NCI-H446 treated with DMSO at 0.1 percent for 48 hours (cell line): ENCODE measurements at places on chromosomes 6 and 20.

DNA sequence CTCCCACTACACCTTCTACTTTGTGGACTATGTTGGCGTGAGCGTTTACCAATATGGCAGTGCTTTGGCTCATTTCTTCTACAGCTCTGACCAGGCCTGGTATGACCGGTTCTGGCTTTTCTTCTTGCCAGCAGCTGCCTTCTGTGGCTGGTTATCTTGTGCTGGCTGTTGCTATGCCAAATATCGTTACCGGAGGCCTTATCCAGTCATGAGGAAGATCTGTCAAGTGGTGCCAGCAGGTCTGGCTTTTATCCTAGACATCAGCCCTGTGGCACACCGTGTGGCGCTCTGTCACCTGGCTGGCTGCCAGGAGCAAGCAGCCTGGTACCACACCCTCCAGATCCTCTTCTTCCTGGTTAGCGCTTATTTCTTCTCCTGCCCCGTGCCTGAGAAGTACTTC lies 16.5 kb upstream of the EFHC1 start:
- peak; percentile 92 for DNase-seq

- DNase-seq, result no peak
Observed at GRCh38 chr6:41607736-41608135, 30.5 kb upstream of the MDFI start.

GRCh38 chr20:11144114-11144950 lies 470.5 kb upstream of the JAG1 start:
- no peak for DNase-seq

GRCh38 chr6:148466158-148466557 lies 123.5 kb downstream of the SASH1 start:
- DNase-seq, result no peak

- DNase-seq, result no peak
Observed at GRCh38 chr20:57282670-57283361, 16.4 kb upstream of the BMP7 start.

- no peak for DNase-seq
Observed at GRCh38 chr6:47865206-47865605, 83.4 kb downstream of the OPN5 start.

DNA sequence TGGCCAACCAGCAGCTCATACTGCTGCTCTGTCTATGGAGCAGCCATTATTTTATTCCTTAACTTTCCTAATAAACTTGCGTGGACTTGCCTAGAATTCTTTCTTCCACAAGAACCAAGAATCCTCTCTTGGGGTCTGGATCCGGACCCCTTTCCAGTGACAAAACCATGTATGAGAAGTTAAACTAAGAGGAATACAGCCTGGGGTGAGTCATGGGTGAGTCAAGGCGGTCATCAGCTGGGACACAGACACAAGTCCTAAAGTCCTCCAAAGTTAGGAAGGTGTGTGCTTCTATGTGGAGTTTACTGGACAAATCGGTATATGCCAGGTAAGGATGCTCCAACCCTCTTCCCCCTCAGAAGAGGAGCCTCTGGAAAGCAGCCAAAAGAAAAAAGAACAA lies 690.0 kb upstream of the CHD6 start:
- DNase-seq, result no peak

GRCh38 chr6:38976801-38977500 lies 71.6 kb upstream of the GLP1R start:
- DNase-seq, result no peak

DNA sequence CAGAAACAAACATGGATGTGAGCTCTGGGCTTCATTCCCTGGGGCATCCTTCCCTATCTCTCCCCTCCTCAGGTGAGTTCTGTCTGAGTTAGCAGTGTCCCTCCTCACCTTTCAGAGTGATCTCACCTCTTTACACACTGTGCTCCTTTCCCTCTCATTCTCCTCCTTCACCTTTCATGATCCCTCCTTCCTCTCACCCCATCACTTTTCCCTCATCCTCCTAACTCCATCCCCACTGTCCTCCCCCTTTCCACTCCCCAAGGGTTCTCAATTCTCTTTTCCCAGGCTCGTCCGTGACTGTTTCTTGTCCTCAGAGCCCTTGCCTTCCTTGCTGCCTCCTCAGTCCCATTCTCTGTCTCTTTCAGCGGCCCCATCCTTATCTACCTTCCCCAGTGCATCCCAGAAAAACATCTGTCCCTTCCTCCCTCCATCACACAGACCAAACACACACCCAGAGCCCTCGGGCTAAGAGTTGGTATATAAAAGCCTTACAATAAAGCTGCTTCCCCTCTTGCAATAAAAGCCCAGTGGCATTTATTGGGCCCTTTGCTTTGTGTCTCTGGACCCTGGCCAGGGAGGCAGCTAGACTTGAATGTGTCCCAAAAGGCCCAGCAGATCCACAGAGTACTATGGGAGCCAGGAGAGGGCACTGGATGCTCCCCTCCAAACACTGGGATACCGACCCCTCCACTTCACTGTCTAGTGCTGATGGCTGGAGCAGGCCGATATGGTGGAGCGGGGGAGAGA lies 1.9 kb downstream of the RNF39 start:
- no peak for DNase-seq

DNA sequence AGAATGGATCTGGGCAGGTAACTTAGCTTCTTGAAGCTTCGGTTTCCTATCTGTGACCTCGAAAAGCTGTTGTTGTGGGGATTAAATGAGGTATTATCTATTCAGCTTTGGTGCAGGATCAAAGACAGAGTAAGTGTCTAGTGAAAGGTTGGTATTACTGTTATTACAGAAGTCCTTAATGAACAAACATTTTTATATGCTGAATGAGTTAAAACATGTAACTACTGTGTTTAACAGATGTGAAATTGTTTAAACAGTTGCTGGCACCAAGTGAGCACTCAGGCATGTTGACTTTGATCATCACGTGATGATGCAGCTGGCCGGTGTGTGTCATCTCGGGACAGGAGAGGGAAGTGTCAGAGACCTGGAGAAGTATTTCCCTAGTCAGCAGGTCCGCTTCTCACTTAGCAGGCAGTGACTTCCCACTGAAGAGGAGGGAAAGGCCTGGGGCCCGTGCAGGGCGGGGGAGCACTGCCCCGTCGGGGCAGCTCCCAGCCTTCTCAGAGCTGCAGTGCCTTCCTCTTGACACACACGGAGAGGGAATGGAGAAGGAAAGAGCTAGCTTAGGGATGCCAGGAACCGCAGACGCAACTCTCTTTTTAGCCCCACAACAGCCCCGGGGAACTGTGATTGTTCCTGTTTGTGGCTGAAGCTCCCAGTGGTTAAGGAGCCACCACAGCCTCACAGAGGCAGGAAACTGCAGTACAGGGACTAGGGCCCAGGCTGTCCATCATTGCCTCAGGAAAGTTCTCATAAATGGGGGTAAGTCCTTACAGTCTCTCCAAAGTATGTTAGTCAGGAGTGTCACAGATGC lies 18.0 kb downstream of the TUBB2A start:
- no peak for DNase-seq

- no peak for DNase-seq
Observed at GRCh38 chr6:154868143-154868594, 126.9 kb upstream of the TIAM2 start.

GRCh38 chr6:21438986-21439352 lies 154.6 kb upstream of the SOX4 start:
- no peak for DNase-seq
